Mucosa of descending colon (tissue), 3 donors: ENCODE measurements at places on chromosomes 16 and 17.
A peak's percentile ranks its signal among the peaks of the same experiment; 100 is the strongest.

- no peak for DNase-seq
Observed at GRCh38 chr17:74432424-74432690, 469 bp downstream of the GPRC5C start.

DNA sequence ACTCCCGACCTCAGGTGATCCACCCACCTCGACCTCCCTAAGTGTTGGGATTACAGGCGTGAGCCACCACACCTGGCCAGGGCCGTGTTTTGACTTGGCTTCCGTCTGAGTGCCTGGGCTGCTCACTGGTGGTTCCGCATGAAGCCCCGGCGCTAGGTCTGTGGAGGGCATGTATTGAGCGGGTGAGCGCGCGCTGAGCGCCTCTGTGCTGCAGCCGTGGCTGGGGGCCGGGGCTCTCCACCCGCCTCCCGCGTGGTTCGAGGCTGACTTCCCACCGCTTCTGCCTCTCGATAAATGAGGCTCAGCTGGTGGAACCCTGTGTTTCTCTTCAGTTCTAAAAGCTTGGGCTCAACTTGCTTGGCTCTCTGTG is 38.9 kb upstream of the ATP2A3 start:
- no peak for DNase-seq

- DNase-seq: peak; percentile 73
Observed at GRCh38 chr16:85220125-85220839, 108.0 kb upstream of the CIBAR2 start.

GRCh38 chr17:34532281-34533065 is 46.9 kb upstream of the TMEM132E start:
- DNase-seq: no peak

DNA sequence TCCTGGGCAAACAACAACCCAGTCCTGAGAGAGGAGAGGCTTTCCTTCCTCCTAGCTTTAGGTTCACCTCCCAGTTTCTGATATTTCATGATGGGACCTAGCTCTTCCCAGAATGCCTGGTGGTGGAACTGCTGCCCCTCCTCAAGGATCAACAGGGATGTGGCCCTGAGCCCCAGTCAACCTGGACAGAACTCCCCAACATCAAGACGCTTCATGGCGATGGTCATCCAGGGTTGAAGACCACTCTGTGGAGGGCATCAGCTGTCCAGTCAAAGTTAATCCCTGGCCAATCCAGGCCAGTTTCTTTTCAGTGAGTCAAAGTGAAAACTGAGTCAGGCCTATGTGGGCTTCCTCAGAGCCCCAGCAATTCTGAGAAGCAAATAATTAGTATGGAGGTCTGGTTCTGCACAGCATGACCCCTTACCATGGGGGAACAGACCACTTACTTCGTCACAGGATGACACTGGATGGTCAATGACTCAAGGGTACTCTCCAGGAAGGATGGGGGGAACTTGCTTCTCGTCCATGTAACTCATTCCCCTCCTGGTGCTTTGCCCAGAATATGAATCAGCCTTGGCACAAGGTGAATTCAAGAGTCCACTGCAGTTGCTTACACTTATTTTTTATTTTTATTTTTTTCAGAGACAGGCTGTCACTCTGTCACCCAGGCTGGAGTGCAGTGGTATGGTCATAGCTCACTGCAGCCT is 14.7 kb upstream of the XYLT2 start:
- no peak for DNase-seq

DNA sequence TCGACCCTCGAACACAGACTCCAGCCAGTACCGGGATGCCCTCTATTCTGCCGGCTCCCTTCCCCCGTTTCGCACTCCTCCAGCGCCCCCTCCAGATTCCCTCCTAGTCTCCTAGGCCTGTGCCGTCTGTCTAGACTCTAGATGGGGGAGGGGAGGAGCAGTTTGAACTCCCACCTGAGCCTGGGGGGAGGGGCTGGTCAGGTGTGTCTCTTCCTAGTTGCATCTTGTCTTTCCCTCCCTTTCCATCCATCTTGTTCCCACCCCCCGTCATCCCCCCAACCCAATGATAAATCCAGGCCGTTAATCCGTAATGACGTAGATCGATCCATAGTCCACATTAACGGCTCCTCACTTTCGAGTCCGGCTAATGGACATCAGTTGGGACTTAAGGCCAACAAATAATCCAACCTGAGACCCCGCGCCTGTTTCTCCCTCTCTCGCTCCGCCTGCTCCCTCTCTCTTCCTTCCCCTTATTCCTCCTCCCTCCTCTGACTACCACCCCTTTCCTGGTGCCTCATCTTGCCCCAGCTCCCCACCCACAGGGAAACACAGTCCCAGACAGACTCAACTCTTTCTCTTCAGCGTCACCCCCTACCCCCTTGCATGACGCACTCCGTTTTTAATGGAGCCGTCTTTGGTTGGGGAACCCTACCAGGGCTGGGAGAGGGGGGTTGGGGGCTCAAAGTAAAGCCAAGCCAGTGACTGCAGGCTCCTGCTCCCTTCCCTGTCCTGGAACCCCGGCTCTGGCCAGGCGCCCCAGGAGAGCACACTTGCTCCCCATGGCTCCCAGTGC is 3.4 kb upstream of the HOXB5 start:
- DNase-seq: no peak

GRCh38 chr16:19132255-19132654 is 18.5 kb downstream of the ITPRIPL2 start:
- DNase-seq: no peak

GRCh38 chr17:80765241-80765961 is 220.8 kb downstream of the RPTOR start:
- DNase-seq: no peak

DNA sequence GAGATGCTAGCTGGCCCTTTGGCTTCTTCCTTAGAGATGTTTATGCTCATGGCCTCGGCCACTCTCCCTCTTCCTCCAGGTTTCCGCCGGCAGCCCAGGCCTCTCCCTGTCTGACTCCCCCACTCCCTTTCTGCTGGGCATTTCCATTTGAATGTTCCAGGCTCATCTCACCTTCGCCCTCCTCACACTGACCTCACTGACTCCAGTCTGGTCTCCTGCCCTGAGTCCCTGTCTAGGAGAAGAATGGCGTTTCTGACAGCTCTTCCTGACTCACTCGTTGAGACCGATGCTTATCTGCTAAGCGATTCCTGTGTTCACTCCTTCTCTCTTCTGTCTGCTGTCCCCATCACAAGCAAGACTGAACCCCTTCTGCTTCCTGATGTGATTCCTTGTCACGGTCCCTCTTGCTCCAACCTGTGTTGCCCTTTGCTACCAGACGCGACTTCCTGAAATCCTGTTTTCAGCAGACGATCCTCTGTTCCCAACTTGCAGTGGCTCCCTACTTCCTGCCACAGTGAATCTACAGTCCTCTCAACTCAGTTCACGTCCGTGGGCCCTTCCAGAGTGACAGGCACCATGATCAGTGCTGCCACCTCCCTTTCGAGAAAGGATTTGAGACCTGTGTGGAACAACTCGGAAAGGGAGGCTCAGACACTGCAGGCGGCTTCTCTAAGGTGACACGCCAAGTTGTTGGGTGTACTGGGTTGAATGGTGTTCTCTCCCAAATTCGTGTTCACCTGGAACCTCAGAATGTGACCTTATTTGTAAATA is 176.4 kb downstream of the MSI2 start:
- no peak for DNase-seq

GRCh38 chr17:21530841-21531240 is 154.7 kb downstream of the KCNJ12 start:
- no peak for DNase-seq

GRCh38 chr16:75687361-75687760 is 10.6 kb upstream of the CPHXL2 start:
- DNase-seq: no peak

DNA sequence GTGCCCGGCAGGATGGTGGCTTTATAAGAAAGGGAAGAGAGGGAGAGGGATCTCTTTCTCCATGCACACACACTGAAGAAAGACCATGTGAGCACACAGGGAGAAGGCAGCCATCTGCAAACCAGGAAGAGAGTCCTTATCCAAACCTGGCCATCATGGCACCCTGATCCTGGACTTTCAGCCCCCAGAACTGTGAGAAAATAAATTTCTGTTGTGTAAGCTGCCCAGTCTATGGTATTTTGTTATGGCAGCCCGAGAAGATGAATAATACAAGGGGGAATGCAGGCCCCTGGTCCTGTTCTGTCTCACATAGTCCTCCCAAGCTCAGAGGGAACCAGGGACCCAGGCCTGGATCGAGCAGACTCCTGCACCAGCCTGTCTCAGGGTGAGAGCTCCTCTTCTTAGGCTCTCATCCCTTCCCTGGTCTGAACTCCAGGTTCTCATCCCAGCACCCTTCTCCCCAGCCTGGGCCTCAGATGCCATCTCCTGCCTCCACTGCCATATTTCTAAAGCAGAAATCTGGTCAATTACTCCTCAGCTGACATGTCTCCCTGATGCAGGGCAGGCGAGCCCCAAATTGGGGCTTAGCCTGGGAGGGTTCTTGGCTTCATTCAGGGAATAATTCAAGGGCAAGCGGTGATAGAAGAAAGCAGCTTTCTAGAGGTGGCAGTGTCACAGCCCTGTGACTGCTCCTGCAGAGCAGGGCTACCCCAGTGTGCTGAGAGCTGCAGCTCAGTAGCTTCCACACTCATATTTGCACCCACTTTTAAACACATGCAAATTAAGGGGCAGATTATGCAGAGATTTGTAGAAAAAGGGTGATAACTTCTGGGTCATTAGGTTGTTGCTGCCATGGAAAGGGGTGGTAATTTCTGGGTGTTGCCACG is 28.8 kb downstream of the IGFBP4 start:
- no peak for DNase-seq

GRCh38 chr16:83808573-83809014 is 816 bp downstream of the HSBP1 start:
- DNase-seq: no peak

GRCh38 chr16:86448306-86448890 is 61.9 kb upstream of the FOXF1 start:
- DNase-seq: no peak
